ENCODE measurements at places on chromosomes 3 and 15. TPM values are rescaled to one million over a fixed set of nuclear protein-coding genes. Genes with fewer than 3 reads are reported as not detected.

The RBP2 gene
- not detected for total RNA-seq

The CCDC13 gene
- not detected for total RNA-seq

The SPG21 gene
- total RNA-seq: 45.3 TPM

The SV2B gene
- not detected for total RNA-seq

The GOLGA8A gene
- total RNA-seq: 13.1 TPM

The CCR8 gene
- total RNA-seq: not detected

The PLSCR2 gene
- not detected for total RNA-seq

The CD200R1 gene
- not detected for total RNA-seq

The CFAP20DC gene
- total RNA-seq: 4.5 TPM

The ROBO1 gene
- total RNA-seq: 21.8 TPM

The TMEM207 gene
- not detected for total RNA-seq

The IL12A gene
- total RNA-seq: 2.9 TPM

The VGLL3 gene
- 74.9 TPM for total RNA-seq

The GRAMD1C gene
- 2.6 TPM for total RNA-seq

The CD200 gene
- total RNA-seq: 42.0 TPM

The SYNPR gene
- not detected for total RNA-seq

The CFAP100 gene
- not detected for total RNA-seq

The LRRC3B gene
- not detected for total RNA-seq

The NR2E3 gene
- total RNA-seq: not detected

The SMAD6 gene
- 48.9 TPM for total RNA-seq

The PP2D1 gene
- not detected for total RNA-seq

The CATSPER2 gene
- under 0.01 TPM for total RNA-seq

The XCR1 gene
- total RNA-seq: not detected

The NCKIPSD gene
- 37.7 TPM for total RNA-seq

The CP gene
- 14.1 TPM for total RNA-seq

The ZIC4 gene
- total RNA-seq: not detected

The RUVBL1 gene
- 41.5 TPM for total RNA-seq

The ABHD10 gene
- 18.4 TPM for total RNA-seq

The ARID3B gene
- 0.90 TPM for total RNA-seq
